ENCODE measurements at places on chromosomes 13 and 19. TPM values are rescaled to one million over a fixed set of nuclear protein-coding genes. Genes with fewer than 3 reads are reported as not detected.

DNA sequence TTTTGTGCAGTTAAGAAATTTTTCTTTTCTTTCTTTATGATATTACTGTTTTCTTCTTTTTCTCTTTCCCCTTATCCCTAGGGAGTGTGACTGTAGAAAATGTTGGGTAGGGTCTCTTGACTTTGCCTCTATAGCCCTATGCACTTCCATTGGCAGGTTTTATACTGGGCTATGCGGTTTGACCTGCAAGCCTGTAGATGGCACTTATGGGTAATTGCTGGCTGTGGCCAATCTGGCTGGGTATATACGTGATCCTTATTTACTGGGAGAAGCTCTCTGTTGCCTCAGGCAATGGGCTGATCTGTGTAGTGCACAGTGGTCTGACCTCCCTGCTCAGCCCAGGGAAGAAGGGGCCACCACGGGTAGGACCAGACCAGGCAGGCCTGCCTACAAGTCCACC lies 78.8 kb downstream of the RAP2A start:
- H3K4me3 ChIP-seq, result no peak overlapping the region
- H3K27me3 ChIP-seq, result peaks cover 3% of the 10 kb centered on the region
- H3K36me3 ChIP-seq, result no peaks in the 10 kb centered on the region
- no peak for DNase-seq
- H3K4me1 ChIP-seq, result no peaks in the 10 kb centered on the region
- H3K27ac ChIP-seq, result no peak overlapping the region

DNA sequence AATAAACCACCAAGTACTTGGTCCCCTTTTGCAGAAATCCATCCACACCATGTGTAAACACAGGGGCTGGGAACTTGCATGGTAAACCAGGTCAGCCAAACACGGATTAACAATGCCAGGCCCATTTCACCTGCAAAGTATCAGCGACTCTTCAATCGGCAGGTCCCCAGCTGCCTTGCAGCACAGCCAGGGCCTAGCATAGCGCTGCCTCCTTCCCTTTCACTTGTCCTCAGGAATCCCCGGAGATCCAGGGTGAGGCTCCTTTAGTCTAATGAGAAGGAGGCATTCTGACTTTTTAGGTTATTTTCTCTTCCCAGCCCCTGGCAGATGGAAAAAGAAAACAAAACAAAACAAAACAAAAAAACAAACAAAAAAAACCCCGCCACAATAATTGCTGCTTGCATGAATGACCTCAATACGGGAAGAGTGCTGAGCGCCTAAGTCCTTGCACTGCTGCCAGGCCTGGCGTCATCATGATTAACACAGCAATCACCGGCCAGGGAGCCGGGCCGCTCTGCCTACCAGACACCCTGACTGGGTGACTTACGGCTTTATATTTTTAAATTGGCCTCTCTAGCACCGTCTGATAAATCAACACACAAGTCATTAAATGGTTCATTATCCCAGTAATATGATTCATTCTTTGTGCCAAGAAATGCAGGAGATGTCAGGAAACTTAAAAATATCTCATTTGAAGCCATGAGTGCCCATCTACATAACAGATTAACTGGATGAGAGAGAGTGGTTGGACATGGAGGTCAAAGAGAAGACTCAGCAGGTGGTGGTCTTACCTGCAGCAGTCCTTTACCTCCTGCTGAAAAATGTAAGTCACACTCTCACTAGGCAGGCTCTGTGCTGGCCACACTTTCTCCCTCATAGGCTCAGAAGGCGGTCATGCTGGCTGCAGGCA lies 692.7 kb downstream of the UQCRFS1 start:
- no peak overlapping the region for H3K4me3 ChIP-seq
- no peaks in the 10 kb centered on the region for H3K36me3 ChIP-seq
- peaks cover 4% of the 10 kb centered on the region for H3K4me1 ChIP-seq

- no peak overlapping the region for H3K27ac ChIP-seq
- H3K27me3 ChIP-seq, result no peaks in the 10 kb centered on the region
- H3K4me1 ChIP-seq, result peaks cover 8% of the 10 kb centered on the region
- H3K36me3 ChIP-seq, result no peaks in the 10 kb centered on the region
- no peak overlapping the region for H3K4me3 ChIP-seq
- DNase-seq, result no peak
Observed at GRCh38 chr19:722553-723101, 13.9 kb downstream of the PALM start.

DNA sequence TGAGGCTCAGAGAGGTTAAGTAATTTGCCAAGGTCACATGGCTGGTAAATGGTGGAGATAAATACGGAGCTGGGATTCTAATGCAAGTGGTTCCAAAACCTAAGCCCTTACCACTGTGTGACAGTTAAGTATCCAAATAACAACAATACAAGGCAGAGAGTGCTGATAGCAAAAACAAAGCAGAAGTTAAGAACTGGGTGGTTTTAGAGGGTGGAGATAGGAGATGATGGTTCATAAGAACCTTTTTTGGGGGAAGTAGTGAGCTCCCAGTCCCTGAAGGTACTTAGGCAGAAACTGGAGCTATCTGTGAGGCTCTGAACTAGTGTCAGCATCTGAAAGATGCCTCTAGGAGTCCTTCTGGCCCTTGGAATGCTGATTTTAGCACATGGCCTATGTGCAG lies 56.2 kb upstream of the UBE2L5 start:
- H3K4me1 ChIP-seq, result peaks cover 24% of the 10 kb centered on the region
- DNase-seq, result no peak
- no peak overlapping the region for H3K4me3 ChIP-seq
- no peaks in the 10 kb centered on the region for H3K36me3 ChIP-seq

- no peaks in the 10 kb centered on the region for H3K4me1 ChIP-seq
- DNase-seq, result no peak
- no peaks in the 10 kb centered on the region for H3K36me3 ChIP-seq
- H3K27me3 ChIP-seq, result no peaks in the 10 kb centered on the region
- H3K27ac ChIP-seq, result no peak overlapping the region
- no peak overlapping the region for H3K4me3 ChIP-seq
Observed at GRCh38 chr13:47426126-47426849, 529.4 kb upstream of the HTR2A start.

DNA sequence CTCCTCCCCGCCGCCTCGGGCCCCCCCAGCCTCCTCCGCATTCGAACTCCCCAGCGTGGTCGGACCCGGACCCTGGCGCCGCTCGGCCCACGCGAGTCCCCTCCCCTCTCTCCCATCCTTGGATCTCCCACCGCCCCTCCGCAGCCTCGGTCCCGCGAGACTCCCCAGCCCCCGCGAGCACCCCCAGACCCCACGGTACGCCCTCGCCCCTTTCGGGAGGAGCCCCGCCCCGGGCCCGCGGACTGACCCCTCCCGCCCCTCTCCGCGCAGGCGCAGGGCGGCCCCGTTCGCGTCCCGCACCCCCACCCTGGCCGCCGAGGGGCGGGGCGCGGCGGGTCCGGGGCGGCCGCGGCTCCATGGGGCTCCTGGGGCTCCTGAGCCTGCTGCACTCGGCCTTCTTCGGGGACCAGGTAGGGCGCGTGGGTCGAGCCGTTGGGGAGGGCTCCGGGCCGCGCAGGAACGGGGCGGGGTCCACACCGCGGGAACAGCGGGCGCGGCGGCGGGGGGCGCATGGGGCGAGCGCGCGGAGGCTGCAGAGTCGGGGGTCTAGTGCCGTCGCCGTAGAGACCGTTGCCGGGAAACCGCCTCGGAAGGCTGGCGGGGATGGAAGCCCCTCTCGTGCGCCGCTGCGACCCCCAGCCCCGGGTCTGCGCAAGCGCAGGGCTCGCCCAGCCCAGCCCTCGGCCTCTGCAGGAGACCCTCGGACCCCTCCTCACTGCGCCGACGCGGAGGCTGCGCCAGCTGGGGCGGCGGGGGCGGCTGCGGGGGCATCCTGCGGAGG lies 3.8 kb upstream of the APC2 start:
- H3K27ac ChIP-seq, result no peak overlapping the region
- peaks cover 36% of the 10 kb centered on the region for H3K27me3 ChIP-seq
- peaks cover 5% of the 10 kb centered on the region for H3K36me3 ChIP-seq
- H3K4me3 ChIP-seq, result no peak overlapping the region

- H3K36me3 ChIP-seq, result no peaks in the 10 kb centered on the region
- H3K4me1 ChIP-seq, result no peaks in the 10 kb centered on the region
- H3K27ac ChIP-seq, result no peak overlapping the region
- no peaks in the 10 kb centered on the region for H3K27me3 ChIP-seq
- no peak for DNase-seq
- H3K4me3 ChIP-seq, result no peak overlapping the region
Observed at GRCh38 chr13:87884884-87885283, 213.7 kb downstream of the SLITRK5 start.

- H3K27ac ChIP-seq, result no peak overlapping the region
- H3K4me3 ChIP-seq, result no peak overlapping the region
- no peaks in the 10 kb centered on the region for H3K27me3 ChIP-seq
- H3K36me3 ChIP-seq, result no peaks in the 10 kb centered on the region
Observed at GRCh38 chr13:59677966-59678814, 485.5 kb downstream of the DIAPH3 start.

DNA sequence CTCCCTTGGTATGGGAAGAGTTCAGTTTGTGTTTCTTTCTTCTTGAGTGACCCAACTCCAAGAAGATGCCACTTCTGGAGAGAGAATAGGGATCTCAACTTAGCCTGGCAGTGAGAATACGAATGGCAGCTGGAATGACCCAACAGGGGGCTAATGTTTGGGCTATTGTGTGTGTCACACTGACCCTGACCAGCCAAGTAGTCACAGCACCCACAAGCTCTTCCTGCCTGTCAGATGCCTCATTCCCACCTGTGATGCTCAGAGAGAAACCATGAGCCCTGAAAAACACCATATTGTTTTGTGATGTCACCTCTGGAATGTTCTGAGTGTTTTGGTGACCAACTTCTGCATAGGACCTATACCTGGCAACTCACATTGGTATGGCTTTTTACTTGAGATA lies at the start of gene CBY2:
TSS of gene CBY2 (plus strand) at position 233 of the 400 bp plus-strand sequence. CDS start at position 304, 71 bp downstream.
- peaks cover 6% of the 10 kb centered on the region for H3K4me1 ChIP-seq
- no peak within 1 kb of the TSS for H3K27ac ChIP-seq
- H3K27me3 ChIP-seq, result peaks cover 45% of the 10 kb centered on the region
- no peak for DNase-seq
- no peak within 1 kb of the TSS for H3K4me3 ChIP-seq

- no peak for DNase-seq
- peaks cover 58% of the 10 kb centered on the region for H3K4me1 ChIP-seq
- peak overlapping the region; percentile 54 for H3K4me3 ChIP-seq
- H3K27me3 ChIP-seq, result no peaks in the 10 kb centered on the region
- peak overlapping the region; percentile 61 for H3K27ac ChIP-seq
- H3K36me3 ChIP-seq, result peaks cover 12% of the 10 kb centered on the region
Observed at GRCh38 chr13:111210091-111210490, 95.0 kb downstream of the ARHGEF7 start.

GRCh38 chr13:64488731-64489130 lies 2741.4 kb downstream of the PCDH9 start:
- no peak for DNase-seq
- H3K4me3 ChIP-seq, result no peak overlapping the region
- no peak overlapping the region for H3K27ac ChIP-seq

DNA sequence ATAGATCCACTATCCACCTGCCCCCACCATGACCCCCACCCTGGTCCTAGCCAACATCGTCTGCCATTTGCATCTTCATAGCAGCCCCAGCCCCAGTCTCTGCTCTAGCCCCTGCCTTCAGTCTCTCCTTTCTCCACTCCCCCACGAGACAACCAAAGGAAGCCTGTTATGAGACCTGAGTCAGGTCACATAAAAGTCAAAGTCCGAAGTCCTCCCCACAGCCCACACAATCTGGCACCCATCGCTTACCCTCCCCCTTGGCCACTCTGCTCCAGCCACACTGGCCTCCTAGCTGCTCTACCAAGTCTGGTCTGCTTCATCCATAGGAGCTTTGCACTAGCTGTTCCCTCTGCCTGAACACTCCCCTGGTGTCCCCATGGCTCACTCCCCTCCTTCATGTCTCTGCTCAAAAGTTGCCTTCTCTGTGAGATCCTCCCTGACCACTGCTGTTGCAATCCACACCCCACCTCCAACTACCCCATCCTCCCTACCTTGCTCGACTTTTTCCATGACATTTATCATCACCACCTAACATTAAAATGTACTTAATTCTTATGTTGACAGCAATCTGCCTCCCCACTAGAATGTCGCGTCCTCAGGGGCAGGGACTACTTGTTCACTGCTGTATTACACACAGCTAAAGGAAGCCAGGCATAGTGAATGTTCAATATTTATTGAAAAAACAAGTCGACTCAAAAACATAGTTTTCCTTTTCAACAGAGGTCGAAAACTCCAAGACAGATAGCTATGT lies 1.2 kb upstream of the PLEKHG2 start:
- peak overlapping the region; percentile 99 for H3K27ac ChIP-seq
- no peak for DNase-seq
- peaks cover 13% of the 10 kb centered on the region for H3K36me3 ChIP-seq

Gene WDR62
- total RNA-seq, result 3.3 TPM

Gene C19orf67
- total RNA-seq, result not detected

Gene FXYD7
- total RNA-seq, result not detected
